ENCODE measurements at places on chromosomes 1 and 21. TPM values are rescaled to one million over a fixed set of nuclear protein-coding genes. Genes with fewer than 3 reads are reported as not detected.

Gene CNR2
- total RNA-seq = 3.4 TPM

Gene VANGL2
- not detected for total RNA-seq

Gene PTBP2
- total RNA-seq = 12.6 TPM

Gene CDK11A
- 85.8 TPM for total RNA-seq

Gene PDPN
- not detected for total RNA-seq

Gene ADAM30
- total RNA-seq = not detected

Gene IGSF5
- total RNA-seq = not detected

Gene OR14K1
- not detected for total RNA-seq

DNA sequence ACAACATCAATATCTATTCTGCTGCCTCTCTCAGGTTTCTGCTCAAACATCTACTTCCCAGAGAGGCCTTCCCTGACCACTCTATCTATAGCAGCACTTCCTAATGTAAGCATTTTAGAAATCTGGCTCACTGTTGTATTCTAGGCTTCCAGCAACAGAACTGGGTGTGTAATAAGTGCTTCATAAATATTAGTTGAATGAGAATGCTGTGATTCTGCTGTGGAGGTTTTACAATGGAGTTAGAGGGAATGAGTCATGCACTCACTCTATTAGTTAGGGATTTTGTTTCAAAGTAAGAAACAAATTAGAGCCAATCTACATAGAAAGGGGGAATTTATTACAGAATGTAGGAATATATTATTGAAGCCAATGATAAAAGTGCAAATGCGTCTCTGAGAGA lies 38.6 kb upstream of the SLC35F3 start:
- no peak for DNase-seq

GRCh38 chr1:202049129-202049528 lies 38.7 kb downstream of the ELF3 start:
- DNase-seq = no peak

DNA sequence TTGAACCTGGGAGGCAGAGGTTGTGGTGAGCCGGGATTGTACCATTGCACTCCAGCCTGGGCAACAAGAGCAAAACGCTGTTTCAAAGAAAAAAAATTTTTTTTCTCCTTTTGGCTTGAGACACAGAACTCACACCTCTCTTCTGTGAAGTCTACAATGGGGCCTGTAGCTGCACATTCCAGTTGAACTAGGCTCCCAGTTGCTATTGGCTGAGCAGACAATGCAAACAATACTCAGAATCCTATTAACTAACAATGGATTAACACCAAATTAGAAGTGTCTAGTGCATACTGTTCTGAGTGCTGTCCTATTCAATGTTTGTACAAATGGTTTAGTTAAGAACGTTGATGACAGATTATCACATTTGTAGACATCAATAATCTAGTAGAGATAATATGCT lies 17.6 kb upstream of the MCL1 start:
- no peak for DNase-seq

- no peak for DNase-seq
Measured at GRCh38 chr1:152462636-152463035, 48.0 kb upstream of the LCE5A start.

- no peak for DNase-seq
Measured at GRCh38 chr1:203537806-203538464, 44.0 kb downstream of the OPTC start.

DNA sequence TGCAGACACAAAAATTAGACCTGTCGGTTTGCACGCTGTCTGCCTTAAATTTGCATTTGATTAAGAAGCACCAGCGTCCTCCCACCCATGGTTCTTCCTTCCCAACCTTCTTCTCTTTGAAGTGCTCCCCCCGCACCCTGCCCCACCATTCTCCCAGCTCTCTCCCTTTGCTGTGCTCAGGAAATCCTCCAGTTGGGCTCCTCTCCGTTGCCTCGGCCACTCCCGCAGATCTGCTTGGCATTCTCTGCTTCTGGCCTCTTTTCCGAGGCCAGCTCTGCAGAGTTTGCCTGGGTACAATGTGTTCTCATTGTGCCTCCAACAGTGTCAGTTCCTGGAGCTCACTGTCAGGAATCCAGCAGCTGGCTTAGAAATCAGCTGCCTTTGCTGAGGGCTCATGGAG lies 126.1 kb downstream of the NAV1 start:
- no peak for DNase-seq

- no peak for DNase-seq
Measured at GRCh38 chr1:70436622-70437251, 25.7 kb downstream of the CTH start.

DNA sequence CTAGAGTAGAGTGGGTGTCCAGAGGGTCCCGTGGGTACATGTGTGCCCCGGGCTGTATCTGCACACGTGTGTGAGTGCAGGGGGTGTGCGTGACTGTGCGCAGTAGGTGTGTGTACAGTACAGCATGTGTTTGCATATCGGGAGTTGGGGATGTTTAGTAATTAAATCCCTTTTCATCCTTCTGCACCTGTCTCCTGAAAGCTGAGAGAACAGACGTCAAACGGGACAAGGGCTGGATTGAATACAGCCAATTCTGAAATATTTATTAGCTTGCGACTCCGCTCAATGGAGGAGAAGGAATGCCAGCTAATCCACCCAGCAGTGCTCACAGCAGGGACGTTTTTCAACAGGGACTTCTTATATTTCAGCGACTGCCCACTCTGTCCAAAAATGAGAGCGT lies 44.7 kb upstream of the CASZ1 start:
- DNase-seq = no peak

DNA sequence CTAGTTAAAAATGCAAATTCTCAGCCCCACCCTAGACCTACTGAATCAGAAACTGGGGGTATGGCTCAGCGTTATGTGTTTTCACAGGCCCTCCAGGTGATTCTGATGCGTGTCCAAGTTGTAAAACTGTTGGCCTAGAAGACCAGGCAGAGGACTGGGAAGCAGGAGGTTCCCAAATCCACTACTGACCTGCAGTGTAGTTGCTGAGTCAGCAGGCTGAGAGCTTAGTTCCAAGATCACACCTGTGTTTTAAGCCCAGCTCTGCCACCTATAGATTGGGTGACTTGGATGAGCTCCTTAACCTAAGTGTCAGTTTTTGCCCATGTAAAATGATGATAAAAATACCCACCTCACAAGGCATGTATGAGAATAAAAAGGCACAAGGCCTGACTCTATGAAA lies 4.1 kb downstream of the GRHL3 start:
- DNase-seq = no peak

- peak; percentile 56 for DNase-seq
Measured at GRCh38 chr1:1540090-1540817, at the start of gene TMEM240. TMEM240 (minus strand) TSS chr1:1540624; CDS start chr1:1540346, 278 bp downstream.

DNA sequence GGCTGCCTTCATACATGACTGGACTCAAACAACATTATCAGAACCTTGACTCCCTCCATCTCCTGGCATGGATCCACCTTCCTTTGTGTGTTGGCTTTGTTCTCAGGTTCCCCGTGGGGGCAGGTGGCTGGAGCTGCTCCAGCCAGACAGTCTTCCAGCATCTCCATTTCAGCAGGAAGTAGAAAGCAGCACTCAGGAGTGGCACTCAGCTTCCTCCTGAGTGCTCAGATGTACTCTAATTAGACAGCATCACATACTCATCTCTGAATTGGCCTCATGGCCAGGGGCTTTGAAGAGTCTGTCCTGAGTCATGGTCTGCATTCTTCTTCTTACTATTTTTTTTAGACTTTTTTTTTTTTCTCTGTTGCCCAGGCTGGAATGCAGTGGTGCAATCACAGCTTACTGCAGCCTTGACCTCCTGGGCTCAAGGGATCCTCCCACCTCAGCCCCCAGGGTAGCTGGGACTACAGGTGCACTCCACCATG lies 27.9 kb downstream of the OVAAL start:
- no peak for DNase-seq
